GM06990 (cell line): ENCODE measurements at places on chromosomes 12 and 14.
A peak's percentile ranks its signal among the peaks of the same experiment; 100 is the strongest.

DNA sequence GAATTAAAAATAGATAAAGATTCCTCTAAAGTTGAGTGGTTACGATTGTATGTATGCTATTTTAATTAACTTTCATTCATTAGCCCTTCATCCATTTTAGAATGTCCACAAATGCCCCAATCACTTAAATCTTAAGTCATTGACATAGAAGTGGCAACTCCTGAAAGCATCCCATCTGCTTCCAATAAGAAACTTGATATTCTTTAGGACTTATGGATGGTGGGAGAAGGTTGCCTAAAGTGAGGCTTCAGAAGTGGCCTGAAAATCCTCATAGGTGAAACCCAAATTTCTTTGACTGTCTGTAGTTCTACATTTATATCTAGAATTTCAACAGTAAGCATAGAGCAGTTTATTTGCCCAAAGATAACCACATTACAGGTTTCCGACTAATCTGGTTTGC, 161.7 kb upstream of the HMGA2 start:
- no peak for DNase-seq

DNA sequence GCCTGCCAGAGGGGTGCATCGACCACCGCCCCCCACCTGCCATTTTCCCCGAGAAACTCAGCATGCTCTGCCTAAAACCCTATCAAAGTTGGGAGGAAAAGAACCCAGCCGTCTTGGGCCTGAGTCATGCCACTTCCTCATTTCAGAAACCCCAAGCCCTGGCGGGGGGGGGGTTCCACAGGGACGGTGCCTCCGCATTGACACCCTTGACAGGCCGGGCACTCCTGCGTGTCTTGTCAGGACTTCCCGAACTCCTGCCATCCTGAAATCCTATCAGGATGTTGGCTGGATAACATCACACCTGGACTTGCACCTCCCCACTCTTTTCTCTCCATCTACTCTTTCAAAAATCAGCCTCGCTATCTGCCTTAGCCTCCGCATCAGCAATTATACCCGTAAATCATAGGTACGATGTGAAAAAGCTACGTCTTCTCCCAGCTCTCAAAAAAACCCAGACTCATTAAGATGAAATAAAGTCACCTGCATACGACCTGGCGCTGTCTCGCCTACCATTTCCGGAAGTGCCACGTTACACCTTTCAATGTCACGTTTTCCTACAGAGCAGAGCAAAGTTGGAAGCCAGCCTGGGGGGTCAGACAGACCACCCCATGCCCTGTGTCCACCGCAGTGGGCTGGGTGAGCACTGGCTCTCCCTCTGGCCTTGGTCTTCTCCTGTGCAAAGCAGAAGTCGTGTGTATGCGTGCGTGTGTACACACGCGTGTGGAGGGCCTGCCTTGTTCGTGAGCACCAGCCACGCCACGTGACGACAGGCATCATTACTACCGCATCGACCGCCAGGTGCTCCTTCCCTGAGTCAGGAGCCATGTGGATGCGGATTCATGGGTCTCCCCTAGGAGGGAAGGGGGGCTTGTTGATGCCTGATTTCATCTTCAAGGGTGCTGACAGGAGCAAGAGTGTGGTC, 96.7 kb downstream of the RFLNA start:
- peak; percentile 78 for DNase-seq

DNA sequence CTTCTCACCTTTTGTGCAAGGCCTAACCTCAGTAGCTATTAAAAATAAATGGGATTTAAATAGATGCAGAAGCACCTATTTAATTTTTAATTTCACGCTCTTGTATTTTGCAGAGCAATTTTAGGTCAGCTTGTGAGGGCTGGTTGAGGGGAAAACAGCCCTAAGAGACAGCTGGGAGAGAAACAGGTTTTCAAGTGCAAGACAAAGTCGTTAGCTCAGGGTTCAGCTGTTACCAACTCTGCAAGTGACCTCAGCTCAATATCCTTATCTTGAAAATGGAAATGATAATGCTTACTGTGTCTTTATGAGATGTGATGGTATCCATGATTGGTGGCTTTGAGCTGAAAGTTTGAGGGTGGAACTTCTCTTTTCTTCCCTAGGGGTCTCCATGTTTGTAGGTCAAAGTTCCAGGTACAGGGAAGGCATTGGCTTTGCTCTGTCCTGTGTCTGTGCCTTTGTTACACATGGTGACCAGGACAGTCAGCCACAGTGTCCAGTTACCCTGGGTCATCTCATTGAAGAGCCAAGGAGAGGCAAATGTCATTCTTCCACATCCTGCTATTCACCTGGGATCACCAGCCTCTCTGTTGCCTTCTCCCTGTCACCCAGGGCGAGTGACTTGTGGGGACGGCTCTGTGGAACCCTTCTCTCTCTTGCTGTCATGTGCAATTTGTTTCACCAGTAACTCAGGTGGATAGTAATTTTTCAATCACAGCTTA, 100.3 kb downstream of the SAMD4A start:
- DNase-seq: no peak

- DNase-seq: peak; percentile 36
Measured at GRCh38 chr12:104720339-104721038, 237.6 kb downstream of the SLC41A2 start.

- DNase-seq: no peak
Measured at GRCh38 chr12:34297126-34297789, 275.0 kb downstream of the ALG10 start.

- peak; percentile 67 for DNase-seq
Measured at GRCh38 chr14:50045039-50045711, 71.2 kb downstream of the VCPKMT start.

DNA sequence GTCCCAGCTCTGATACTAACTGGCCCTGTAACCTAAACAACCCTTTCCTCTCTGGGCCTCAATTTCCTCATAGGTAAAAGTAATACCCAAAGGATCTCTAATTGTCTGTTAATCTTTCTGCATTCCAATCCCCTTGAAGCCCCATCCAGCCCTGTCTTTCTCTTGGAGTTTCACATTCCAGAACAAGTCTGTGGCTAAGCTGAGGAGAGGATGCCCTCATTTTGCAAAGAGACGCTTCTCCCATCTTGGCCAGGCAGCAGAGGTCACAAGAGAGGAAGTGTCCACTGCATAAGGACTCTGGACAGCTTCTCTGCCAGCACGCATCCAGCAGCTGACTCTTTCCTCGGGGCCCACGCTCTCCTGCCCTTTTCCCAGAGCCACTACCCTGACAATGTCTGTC, 263.4 kb upstream of the FKBP4 start:
- no peak for DNase-seq

DNA sequence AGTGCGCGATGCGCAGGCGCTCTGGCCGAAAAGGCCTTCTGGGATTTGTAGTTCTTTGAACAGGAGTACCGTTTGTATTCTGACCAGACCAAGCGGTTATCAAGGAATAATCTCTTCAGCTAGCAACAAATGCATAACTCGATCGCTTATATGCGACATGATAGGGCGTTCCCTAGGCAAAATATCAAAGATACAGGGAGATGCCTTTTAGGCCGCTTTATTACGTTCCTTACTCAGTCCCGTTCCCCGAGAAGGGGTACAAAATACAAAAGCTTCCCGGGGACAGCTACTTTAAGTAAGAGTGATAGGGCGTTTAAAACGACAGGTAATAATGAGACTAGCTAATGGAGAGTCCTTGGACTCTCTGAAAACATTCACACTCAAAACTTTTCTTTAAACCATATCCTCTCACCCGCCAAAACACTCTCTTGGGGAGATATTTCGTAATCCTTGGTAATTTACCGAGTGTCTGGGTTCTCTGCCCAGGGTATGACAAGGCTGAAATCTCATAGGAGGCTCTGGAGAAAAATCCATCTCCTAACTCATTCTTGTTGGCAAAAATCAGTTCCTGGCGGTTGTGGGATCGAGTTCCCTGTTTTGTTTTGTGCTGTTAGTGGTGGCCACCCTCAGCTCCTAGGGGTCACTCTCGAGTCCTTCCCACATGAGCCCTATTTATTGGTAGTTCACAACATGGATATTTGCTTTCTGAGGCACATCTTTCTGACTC, 412 bp upstream of the SNW1 start:
- DNase-seq: no peak

DNA sequence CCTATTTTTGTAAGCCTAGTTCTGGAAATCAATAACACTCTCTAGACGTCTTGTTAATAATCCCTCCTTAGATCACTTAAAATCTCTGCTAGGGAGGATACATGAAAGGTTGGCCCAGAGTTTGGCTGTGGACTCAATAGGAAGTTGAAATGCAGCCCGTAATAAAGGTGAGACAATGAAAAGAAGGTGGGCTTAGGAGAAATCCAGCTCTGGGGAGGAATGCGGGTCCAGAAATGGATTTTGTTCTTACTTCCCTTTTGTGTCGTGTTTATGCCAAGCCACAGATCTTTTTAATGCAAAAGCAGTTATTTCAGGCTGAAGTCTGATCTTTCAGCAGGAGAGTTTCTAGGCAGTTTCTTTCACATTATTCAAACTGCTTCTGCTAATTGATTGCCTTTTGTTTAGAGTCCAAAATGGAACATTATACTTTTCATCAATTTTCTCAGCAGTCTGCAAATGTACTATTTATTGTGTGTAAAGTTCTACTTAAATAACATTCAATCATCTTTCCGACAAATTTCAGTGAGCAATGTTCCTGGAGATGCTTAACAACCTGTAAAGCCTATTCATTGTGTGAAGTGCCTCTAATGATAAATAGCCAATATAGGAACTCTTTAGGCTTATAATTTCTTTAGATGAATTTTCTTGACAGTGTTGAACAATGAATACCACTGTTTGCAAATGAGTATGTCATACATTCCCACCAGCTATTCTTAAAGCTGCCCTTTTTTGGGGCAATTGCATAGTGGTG, 252.9 kb upstream of the KRR1 start:
- no peak for DNase-seq

DNA sequence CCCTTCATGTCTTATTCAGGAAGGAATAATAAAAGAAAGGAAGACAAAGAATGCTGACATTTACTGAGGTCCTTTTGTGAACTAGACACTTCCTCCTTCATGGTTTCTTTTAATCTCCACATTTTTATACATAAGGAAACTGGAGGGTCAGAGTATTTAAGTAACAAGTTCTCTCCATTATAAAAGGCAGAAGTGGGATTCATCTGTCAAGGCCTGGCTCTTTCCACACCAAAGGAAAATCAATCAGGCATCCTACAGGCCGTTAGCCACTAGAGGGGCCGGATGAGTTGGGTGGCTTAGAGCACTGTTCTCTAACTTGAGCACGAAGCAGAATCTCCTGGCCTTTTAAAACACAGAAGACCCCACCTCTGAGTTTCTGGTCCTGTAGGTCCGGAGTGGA, 36.8 kb upstream of the NINJ2 start:
- no peak for DNase-seq

- DNase-seq: no peak
Measured at GRCh38 chr12:21387174-21387573, 14.5 kb downstream of the IAPP start.

- no peak for DNase-seq
Measured at GRCh38 chr12:27324530-27324929, 8.1 kb upstream of the BMAL2 start.

DNA sequence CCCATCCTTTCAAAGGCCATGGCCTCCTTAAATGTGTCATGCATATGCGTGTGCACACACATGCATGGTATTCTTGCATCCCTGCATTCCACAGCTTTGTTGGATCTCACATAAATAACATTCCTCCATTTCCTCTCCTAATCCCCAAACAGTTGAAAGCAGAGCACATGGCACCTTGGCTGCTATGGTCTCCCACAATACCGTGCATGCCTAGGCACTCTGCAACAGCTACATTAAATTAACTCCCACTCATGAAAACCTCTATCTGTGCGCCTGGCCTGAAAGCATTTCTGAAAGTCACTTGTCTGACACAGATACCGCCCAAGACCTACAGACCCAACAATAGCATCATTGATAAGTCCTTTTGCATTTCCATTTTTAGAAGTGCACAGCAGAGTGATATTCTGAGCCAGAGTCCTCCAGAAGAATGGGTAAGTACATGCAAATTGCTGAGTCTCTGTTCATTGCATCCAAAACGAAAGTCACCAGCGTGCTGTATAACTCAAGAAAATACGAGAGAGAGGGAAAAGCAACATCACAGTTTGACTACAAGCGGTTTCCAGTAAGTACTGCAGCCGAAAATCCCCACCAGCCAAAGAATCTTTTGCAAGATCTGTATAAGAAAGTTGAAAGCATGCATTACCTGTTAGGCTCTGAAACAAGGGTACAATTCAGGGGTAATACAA, 436 bp downstream of the ASB2 start:
- DNase-seq: peak; percentile 71
